NCI-H2171 (cell line): ENCODE measurements at places on chromosomes 13 and 19.
A peak's percentile ranks its signal among the peaks of the same experiment; 100 is the strongest.

GRCh38 chr13:93977986-93978385 lies 501.5 kb downstream of the DCT start:
- DNase-seq, result no peak

DNA sequence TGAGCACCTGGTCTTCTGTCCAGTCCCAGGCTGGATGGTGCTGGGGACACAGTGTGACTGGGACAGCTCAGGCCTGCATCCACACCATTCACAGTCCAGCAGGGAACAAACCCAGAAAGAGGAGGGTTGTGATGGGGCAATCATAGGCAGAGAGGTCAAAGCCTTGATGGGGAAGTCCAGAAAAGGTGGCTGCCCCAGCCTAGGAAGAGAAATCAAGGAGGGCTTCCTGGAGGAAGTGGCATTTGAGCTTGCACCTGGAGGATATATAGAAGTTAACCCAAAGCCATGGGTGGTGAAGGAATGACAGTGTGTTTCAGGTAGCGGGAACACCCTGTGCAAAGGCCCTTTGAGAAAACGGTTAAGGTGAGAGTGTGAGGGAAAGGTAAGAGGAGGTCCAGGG lies 2.6 kb upstream of the PRX start:
- DNase-seq, result no peak

GRCh38 chr19:16112778-16113177 lies 1.1 kb downstream of the RAB8A start:
- DNase-seq, result no peak

- DNase-seq, result no peak
These were observed 4.2 kb downstream of the DHX34 start for GRCh38 chr19:47353307-47353712.

DNA sequence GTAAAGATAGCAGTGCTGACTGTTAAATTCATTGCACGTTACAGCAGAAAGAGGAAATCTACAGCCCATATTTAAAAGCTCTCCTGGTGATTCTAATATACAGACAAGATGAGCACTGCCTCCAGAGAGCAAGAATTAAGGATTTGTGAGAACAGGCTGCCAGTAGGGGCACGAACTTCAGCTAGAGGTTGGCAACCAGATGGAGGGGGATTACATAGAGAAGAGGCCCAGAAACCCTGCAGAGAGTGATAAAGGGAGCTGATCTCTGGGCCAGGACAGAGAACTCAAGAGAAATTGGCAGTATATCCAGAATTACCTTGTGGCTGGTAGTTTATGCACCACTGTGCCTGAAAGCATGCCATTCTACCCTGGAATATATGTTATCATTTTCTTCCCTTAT lies 144.8 kb downstream of the UFM1 start:
- DNase-seq, result no peak

- peak; percentile 73 for DNase-seq
These were observed at the start of gene AKT2 for GRCh38 chr19:40284501-40285352. Gene AKT2, minus strand, starts transcription at chr19:40285345. Its CDS starts 20,078 bp downstream, at chr19:40265267.

DNA sequence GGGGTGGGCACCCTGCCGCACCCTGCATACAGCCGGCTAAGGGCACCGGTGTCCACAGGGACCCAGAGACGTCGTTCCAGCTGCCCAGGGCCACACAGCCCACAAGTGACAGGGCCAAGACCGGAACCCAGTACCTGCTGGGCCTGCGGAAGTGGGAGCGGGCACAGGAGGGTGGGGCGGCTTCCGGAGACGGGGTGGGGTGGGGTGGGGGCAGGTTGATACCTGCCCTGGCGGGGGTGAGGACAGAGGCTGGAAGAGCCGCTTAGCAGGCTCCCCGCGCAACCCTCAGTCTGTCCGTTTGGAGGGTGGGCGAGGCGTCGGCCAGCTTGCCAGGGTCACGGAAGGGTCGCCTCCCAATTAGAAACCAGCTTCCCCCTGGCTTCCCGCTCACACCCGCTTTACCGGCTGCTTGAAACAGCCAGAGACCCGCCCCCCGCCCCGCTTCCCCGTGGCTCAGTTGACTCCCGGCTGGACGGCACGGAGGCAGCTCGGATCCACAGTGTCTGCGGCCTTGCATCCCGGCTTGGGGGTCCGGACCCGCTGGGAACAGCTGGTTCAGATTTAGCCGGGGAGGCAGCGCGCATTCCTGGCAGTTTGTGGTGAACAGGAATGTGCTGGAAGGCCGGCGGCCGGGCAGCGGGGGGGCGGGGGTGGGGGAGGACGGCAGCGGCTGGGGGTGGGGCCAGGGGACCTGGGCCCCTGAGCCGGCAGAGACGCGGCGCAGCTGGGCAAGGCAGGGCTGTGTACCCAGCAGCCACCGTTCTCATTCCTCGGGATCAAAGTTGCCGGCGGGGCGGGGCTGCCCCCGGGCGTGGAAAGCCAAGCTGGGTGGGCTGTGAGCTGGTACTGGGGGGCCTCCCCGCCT lies 1.9 kb downstream of the CNN2 start:
- DNase-seq, result no peak

- peak; percentile 83 for DNase-seq
These were observed 2.1 kb downstream of the MAST1 start for GRCh38 chr19:12840091-12841079.

DNA sequence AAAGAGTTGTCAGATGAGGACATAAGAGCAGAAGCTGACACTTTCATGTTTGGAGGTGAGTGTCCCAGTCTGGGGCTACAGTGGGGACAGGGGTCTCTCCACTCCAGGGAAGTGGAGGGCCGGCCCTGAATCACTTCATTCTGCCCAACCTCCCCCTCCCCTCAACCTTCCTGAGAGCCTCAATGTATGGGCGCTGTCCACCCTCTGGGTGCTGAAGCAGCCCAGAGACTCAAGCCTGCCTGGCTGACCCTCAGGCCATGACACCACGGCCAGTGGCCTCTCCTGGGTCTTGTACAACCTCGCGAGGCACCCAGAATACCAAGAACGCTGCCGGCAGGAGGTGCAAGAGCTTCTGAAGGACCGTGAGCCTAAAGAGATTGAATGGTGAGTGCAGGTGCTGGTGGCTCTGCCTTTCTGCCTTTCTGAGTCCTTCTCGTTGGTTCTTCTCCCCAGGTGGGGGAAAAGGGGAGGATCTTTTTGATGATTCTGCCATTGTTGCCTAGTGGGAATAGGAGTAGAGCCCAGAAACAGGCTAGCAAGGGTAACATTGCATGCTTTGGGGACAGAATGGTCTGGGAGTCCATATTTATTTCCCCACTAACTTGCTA lies 8.8 kb downstream of the CYP4F8 start:
- DNase-seq, result no peak

GRCh38 chr19:15926484-15926883 lies 7.8 kb downstream of the CYP4F11 start:
- no peak for DNase-seq

- DNase-seq, result no peak
These were observed 65.4 kb upstream of the ZNF91 start for GRCh38 chr19:23460656-23461055.

DNA sequence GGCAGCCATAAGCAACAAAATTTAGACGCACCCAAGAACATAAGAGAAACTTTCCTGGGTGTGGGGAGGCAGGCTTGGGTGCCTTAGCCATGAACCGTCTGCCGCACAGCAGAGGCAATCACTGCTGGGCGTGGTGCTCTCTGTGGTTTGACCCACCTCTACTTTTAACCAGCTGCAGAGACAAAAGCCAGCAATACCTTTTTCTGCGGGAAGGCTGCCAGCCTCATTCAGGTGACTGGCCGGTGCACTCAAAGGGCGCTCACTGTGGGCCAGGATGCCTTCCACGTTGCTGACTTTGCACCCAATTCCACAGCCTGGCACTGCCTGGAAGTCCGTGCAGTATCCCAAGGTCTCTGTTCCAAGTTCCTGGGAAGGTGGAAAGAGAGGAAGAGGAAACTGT lies 69.1 kb downstream of the ATP7B start:
- DNase-seq, result no peak

DNA sequence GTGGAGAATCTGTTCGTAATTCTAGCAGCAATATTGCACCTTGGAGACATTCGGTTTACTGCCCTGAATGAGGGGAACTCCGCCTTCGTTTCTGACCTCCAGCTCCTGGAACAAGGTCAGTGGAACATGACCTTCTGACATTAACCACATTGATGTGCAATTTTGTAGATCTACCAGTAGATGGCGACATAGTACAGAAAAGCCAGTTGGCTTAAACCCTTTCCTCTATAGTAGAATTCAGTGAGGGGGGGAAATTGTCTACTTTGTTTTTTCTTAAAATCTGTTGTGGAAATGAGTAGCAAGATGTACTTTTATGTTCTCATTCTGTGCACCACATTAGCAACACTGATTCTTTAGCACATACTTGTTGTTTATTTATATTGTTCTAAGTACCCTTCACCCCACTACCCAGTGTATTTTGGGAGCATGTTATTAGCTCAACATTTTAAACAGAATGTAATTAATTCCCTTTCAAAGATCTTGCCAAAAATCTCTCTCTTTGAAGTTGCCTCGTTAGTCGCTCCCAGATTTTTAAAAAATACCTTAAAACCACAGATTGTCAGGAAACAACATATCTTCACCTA lies 332.2 kb downstream of the MYO16 start:
- no peak for DNase-seq
